ENCODE measurements at places on chromosomes 5 and 9.

GRCh38 chr5:38728029-38728428 lies 117.8 kb upstream of the OSMR start:
- DNase-seq = no peak

- DNase-seq = no peak
Measured at GRCh38 chr9:2637390-2637789, 15.8 kb downstream of the VLDLR start.

GRCh38 chr5:72300590-72301339 lies 19.3 kb downstream of the MRPS27 start:
- DNase-seq = no peak

DNA sequence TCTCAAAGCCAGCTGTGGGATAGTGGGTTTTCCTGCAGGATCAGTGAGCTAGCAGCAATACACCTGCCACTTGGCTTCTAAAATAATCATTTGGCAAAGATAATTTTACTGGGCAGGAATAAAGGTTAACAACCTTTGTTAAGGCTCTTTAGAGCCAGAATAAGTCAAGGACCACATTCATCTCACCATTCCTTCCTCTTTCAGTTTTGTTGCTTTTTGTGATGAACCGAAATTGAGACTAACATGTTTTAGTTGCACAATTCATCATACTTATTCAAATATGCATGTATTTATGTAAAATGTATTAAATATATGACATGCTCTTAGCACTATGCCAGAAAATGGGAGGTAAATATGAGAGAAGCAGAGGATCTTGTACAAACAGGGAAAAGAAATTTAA lies 824.4 kb upstream of the TYRP1 start:
- DNase-seq = no peak

DNA sequence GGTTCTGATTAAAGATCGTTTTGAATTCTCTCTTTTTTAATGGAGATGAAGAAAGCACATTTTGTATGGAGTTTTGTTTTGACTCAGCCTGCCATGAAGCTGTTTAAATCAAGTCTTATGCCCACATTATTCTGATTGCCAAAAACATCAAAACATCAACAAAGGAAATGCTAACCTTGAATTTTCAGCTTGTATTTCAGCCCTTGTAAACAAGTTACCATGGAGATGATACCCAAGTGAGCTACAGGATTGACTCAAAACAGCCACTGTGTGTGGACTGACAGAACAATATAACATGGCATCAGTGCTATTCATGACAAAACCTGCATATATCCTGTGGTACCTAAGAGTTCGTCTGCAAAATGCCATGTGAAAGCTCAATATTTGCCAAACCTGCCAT lies 1581.0 kb downstream of the MAT2B start:
- DNase-seq = no peak

DNA sequence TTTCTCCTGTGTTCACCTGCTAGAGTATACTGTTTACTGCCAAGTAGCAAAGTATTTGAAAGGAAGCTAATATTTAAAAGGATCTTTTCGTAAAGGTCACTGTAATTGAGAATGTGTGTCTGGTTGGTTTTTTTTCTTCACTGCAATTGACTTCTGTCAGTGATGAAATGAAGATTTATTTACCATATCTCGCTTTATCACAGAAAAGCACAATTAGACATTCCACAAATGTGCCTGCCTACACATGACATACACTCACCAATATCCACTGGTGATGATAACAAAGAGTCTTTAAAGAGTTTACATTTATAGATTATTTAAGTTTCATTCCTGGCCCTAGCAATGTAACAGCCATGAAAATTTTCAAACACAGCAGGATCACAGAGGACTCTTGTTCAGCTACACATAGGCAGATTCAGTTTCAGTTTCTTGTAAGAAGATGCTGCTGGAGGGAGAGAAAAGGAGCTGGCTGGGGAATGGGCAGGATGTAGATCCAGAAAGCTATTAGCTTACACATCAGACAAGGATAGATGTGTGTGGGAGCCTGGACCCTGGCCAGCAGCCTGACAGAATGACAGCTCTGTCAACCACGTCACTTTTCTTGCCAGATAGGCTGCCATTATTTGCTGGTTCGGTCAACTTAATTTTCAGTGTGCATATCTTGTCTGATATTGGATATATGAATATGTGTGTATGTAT lies 104.0 kb downstream of the GDNF start:
- DNase-seq = no peak

GRCh38 chr5:158172005-158172404 lies 313.1 kb upstream of the CLINT1 start:
- no peak for DNase-seq

DNA sequence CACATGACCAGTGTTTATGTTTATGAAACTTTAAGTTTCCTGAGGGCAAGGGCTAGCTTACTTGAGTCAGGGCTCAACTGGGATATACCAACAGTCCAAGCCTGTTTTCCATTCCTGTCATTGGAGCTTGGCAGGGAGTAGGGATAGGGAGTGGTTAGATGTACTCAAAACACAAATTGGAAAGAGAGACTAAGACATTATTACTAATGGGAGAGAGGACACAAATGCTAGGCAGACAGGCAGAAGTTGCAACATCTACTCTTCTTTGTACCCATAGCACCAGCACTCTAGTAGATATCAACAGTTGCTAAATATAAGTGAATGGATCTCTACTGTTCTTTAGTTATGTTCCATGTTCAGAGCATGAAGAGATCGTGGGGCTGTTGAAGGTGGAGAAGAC lies 62.8 kb downstream of the NPR3 start:
- no peak for DNase-seq

GRCh38 chr9:134637241-134637640 lies 4.4 kb upstream of the COL5A1 start:
- no peak for DNase-seq

DNA sequence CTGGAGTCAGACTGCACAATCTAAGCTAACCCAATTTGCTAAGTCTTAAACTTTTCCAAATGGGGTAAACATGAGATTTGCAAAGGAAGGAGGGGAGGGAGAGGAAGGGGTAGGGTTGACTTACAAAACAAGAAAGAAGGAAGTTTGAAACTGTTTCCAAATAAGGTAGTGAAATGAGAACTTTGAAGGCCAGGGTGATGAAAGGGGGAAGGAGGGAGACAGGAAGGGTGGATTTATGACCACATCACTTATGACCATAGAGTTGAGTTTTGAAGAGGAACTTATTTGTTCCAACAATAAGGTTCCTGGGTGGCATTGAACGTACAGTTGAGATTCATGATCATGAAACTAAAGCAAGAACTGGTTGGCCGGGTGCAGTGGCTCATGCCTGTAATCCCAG lies 72.5 kb upstream of the DAPK1 start:
- no peak for DNase-seq

- no peak for DNase-seq
Measured at GRCh38 chr5:134492568-134492967, 32.9 kb upstream of the JADE2 start.

GRCh38 chr5:83430130-83431010 lies 41.2 kb upstream of the VCAN start:
- peak; percentile 27 for DNase-seq

- no peak for DNase-seq
Measured at GRCh38 chr5:137761566-137761965, 7.4 kb upstream of the HNRNPA0 start.

DNA sequence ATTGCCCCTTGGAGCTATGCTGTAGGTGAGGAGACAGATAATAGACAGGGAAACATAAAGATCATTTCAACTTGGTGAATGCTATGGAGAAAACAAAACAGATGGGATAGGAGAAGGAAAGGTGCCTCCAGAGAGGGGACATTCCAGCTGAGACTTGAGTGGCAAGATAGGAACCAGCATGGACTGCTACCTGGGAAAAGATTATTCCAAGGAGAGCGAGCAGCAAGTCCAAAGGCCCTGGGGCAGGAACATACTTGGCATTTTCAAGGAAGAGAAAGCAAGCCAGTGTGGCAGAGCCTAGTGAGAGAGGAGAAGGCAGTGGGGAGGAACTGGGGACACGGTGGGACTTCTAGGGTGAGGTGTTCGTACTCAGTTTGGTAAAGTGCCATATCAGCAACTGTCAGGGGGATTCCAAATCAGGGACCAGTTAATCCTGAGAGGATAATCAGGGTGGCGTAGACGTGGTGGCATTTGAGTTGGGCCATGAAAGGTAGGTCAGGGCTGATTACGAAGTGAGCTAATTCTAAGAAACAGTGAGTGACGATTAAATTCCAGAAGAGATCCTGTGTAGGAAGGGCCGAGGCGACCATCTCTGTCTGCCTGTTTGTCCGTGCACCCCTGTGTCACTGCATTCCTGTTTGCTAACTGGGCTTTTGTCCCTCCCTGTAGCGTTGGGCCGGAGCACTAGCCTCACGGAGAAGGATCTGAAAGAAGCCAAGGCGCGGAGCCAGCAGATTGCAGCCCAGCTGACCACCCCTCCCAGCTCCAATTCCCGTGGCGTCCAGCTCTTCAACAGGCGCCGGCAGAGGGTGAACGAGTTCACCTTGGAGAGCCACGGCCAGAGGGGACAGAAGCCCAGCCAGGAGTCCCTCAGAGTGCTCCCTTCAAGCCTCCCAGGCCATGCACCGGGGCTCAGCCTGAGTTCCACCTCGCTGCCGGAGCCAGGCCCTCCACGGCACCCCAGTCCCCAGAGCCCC lies 7.1 kb downstream of the SYNPO start:
- DNase-seq = no peak

- DNase-seq = no peak
Measured at GRCh38 chr5:173029499-173029921, 26.6 kb upstream of the CREBRF start.

GRCh38 chr9:137213160-137214060 lies 7.9 kb downstream of the NDOR1 start:
- DNase-seq = no peak

DNA sequence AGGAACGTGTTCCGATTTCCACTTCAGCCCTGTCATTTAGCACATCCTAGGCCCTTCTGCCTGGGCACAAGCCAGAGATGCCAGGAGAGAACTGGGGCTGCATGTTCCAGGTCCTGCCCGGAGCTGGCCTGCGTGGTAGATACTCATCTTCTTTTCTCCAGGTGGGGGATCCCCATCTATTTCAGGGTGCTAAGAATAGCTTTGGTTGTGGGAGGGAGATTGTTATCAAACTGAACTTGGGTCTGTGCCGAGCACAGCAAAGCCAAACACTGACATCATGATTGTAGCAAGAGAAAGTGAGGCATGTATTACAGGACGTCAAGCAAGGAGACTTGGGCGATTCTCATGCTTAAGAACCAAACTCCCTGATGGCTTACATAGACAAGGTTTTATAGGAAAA lies 18.2 kb downstream of the C9orf153 start:
- no peak for DNase-seq

- DNase-seq = no peak
Measured at GRCh38 chr5:170660531-170660930, 123.0 kb upstream of the GABRP start.

DNA sequence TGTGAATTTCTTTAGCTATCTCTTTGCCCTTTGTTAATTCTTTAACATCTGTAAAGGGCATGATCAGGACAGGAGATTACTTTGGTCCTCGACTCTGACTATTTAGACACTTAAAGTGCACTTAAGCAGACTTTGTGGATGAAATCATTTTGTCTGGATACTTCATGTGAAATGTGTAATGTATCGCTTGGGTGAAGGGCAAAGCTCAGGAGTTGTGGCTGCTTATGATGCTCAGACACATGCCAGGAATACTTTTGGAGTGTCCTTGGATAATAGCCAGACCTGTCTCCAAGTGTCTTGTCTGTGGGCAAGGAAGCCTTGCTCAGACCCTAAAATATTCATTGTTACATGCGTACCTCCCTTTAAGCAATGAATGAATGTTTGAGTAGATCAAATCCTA lies 87.8 kb downstream of the RAI14 start:
- DNase-seq = no peak

DNA sequence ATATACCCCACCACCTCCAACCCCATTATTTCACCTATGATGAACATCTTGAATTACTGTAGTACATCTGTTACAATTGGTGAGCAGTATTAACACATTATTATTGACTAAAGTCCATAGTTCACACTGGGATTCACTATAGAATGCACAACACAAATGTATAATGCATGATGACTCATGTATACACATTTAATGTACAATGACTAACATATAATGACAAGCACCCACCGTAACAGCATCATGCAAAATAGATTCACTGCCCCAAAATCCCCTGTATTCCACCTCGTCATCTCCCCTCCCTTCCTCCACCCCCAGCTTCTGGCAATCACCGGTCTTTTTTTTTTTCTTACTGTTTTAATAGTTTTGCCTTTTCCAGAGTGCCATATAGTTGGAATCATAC lies 47.1 kb upstream of the NEK6 start:
- DNase-seq = peak; percentile 14

GRCh38 chr5:175107028-175107588 lies 336.9 kb downstream of the DRD1 start:
- DNase-seq = no peak

DNA sequence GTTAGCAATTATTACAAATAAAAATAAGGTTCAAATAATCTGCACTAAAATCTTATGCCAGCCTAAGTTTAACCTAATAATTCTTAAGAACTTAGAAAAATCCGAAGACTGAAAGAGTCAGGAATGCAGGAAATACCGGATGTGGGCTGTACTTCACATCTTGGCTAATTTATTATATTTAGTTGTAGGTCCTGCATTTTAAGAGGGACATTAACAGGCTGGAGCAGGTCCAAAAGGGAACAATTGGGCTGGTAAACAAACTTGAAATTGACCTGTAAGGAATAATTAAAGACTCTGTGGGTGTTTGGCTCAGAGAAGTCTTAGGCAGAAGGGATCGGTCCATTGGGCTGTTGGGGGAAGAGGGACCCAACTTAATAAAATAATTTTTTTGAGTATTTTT lies 18.4 kb downstream of the GLRA1 start:
- DNase-seq = no peak

- no peak for DNase-seq
Measured at GRCh38 chr5:174065528-174066197, 20.2 kb downstream of the NSG2 start.

GRCh38 chr9:129597355-129598088 lies 23.4 kb downstream of the C9orf50 start:
- no peak for DNase-seq

DNA sequence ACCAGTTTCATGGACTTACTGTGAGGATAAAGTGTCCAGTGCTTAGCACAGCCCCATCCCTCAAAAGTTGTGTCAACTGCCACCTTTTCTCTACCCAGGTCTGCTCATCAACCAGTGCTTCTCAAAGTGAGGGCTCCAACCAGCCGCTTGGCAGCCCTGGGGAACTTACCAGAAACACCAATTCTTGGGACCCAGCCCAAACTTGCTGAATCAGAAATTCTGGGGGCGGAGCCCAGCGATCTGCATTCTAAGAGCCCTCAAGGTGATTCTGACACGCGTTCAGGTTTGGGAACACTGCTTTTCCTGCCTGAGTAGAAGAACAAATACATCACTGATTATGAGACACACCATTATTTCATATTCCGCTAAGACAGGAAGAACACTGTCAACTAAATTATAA lies 132.0 kb downstream of the NSG2 start:
- DNase-seq = no peak

Measured in activated gamma-delta T cell treated with anti-CD3 and anti-CD28 coated beads, Interleukin-2, amount 50 U/mL, for 16 hours (primary cell).